NCI-H510A treated with DMSO at 0.1 percent for 48 hours (cell line): ENCODE measurements at places on chromosomes 16 and 17.
A peak's percentile ranks its signal among the peaks of the same experiment; 100 is the strongest.

DNA sequence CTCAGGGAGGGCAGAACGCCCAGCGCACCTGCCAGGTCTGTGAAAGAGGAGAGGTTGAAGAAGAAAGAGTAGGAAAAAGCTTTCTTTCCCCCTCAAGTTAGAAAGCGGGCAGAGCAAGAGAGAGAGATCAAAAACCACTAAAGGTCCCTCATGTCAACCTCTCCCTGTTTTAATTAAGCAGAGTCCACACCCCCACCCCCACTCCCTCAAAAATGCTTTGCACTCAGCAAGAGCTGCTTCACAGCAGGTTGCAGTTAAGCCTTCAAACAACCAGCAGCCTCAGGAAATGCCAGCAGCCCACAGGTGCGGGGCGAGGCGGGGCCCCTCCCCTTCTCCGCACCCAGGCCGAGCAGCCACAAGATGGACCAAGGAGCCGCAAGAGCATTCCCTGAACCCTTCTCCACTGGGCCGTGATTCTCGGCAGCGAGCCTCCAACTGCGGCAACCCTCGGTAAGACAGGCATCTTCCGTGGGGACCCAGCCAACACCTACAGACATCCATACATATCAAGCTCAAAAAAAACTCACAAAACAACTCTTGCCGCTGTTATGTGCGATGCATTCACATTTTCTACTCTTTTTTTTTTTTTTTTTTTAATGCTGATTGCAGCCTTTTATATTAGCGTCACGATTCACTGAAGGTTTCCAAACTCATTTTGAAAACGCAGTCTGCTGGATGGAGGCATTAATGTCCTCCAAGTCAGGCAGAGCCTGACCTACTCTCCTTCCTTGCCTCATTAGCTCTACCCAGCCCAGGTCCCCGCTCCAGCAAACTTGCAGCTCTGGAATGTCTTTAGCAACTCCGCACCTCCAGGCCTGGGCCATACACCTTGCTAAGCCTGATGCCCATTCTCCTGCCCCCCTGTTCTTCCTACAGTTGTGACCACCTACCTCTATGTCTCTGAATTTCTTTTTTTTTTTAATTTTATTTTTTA lies 66.1 kb downstream of the AXIN2 start:
- DNase-seq: peak; percentile 47

- DNase-seq: no peak
Observed at GRCh38 chr17:6901086-6901485, 69.6 kb upstream of the TEKT1 start.

GRCh38 chr16:22734368-22734767 lies 79.6 kb upstream of the HS3ST2 start:
- peak; percentile 81 for DNase-seq

DNA sequence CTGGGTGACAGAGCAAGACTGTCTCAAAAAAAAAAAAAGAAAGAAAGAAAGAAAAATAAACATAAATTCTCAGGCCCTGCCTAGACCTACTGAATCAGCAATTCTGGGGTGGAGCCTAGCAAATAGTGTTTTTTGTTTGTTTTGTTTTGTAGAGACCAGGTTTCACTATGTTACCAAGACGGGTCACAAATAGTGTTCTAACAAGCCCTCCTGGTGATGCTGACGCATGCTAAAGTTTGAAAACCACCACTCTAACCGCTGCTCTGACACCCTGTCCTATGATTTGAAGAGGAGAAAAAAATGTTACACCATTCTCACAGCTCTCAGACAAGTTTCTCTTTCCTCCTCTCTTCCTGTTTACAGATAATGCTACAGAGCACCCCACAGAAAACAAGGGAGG lies 1.5 kb downstream of the MRPL10 start:
- no peak for DNase-seq

DNA sequence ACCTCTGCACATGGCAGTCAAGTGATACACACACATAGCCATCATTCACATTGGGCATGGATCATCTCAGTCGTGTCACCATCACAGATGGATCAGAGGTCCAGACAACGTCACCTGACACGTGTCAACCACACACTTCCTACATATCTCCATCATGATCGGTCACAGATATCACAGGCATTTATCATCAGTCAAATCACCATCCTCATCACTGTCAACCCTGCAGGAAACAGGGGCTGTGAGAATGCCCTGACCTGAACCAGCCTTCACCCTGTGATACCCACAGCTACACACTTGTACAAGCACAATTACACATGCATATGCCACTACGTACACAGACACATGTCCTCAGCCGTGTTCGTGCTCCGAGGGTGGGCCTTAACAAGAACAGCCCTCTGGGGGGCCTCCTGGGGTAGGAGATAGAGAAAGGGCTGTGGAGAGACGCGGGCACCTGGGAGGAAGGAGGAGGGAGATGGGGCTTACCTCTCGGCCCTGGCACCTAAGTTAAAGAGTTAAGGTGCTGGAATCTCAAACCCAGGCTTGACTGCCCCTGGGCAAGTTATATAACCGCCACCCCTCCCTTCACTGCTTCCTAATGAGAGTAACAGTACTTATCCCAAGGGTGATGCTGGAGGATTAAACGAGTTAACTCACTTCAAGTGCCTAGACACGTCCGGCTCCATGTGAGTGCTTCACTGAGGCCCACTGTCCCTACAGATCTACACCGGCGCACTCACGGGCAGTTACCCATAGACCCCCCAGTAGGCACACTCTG lies 1.1 kb downstream of the SLC12A4 start:
- DNase-seq: peak; percentile 21

GRCh38 chr16:4016005-4016352 lies 100.3 kb downstream of the ADCY9 start:
- DNase-seq: no peak

GRCh38 chr17:39848600-39848999 lies 15.5 kb downstream of the IKZF3 start:
- no peak for DNase-seq

- DNase-seq: peak; percentile 18
Observed at GRCh38 chr17:17446666-17447155, 30.1 kb upstream of the MED9 start.

GRCh38 chr16:24139282-24139681 lies 116.9 kb upstream of the CACNG3 start:
- no peak for DNase-seq

DNA sequence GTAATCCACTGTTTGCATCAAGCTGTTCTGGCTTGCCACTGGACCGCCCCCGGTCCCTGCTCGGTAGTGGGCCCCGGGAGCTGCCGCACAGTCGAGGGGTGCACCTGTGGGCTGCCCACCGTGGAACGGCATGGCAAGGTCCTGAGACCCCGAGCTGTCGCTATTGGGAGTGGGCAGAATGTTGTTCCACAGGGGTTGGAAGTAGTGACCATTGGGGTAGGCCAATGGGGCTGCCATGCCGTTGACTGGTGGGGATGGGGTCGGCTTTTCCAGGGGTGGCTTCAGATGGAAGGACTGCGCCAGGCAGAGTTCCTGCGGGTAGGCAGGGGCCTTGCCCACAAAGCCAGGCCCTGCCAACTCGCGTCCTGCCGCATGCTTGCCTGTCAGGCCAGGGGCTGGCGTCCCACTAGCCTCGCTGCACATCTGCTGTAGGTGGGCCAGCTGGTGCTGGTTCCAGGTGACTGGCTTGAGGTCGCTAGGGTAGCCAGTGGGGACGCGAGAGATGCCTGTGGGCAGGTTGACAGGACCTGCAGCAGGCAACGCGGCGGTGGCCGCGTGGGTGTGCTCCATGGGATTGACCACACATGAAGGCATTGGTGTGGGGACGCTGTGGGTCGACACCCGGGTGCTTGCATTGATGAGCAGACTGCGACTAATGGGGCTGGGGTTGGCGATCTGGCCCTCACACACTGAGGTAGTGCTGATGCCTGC lies 14.8 kb downstream of the TRAF4 start:
- DNase-seq: no peak

GRCh38 chr16:57016831-57017230 lies 27.5 kb downstream of the NLRC5 start:
- DNase-seq: no peak

GRCh38 chr17:75030161-75030560 lies 16.6 kb downstream of the ATP5PD start:
- DNase-seq: no peak

GRCh38 chr16:72502594-72503005 lies 330.6 kb upstream of the PMFBP1 start:
- DNase-seq: no peak

- peak; percentile 32 for DNase-seq
Observed at GRCh38 chr17:82734987-82735866, at the start of gene FN3K. Gene FN3K (plus strand): TSS chr17:82735615. CDS start chr17:82735637, 22 bp downstream.

DNA sequence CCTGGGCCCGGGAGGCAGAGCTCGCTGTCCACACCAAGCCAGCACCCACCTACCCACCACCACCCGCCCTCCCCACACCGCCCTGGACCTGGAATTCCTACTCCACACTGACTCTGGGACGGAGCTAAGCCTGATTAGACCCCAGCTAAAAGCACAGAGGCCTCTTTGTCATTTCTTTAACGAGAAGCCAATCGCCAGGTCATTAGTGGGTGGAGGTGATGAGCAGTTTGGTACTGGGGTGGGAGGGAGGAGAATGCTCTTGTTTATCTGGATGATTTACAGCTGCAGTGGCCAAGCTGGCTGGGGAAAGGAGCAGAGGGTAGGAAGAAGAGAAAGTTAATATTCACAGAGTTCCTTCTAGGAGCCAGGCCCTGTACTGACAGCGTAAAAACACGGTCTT lies 6.0 kb upstream of the BHLHA9 start:
- DNase-seq: no peak
